Ovary (tissue), 10 donors: ENCODE measurements at places on chromosomes 6 and 20.

- no peaks in the 10 kb centered on the region for H3K4me1 ChIP-seq
- no peak for DNase-seq
- no peak overlapping the region for H3K4me3 ChIP-seq
- H3K36me3 ChIP-seq = no peaks in the 10 kb centered on the region
- no peaks in the 10 kb centered on the region for H3K27me3 ChIP-seq
- H3K27ac ChIP-seq = no peak overlapping the region
Observed at GRCh38 chr6:131082335-131082734, 19.3 kb upstream of the EPB41L2 start.

GRCh38 chr6:74875193-74875592 lies 330.7 kb downstream of the COL12A1 start:
- H3K4me3 ChIP-seq = no peak overlapping the region
- H3K4me1 ChIP-seq = peaks cover 11% of the 10 kb centered on the region

- H3K4me3 ChIP-seq = no peak overlapping the region
- H3K4me1 ChIP-seq = no peaks in the 10 kb centered on the region
- H3K36me3 ChIP-seq = no peaks in the 10 kb centered on the region
- no peak overlapping the region for H3K27ac ChIP-seq
Observed at GRCh38 chr6:150734235-150734634, 131.3 kb upstream of the MTHFD1L start.

GRCh38 chr6:73774311-73774774 lies 78.3 kb downstream of the CD109 start:
- no peak overlapping the region for H3K27ac ChIP-seq
- H3K36me3 ChIP-seq = no peaks in the 10 kb centered on the region
- no peak overlapping the region for H3K4me3 ChIP-seq
- no peaks in the 10 kb centered on the region for H3K27me3 ChIP-seq
- H3K4me1 ChIP-seq = no peaks in the 10 kb centered on the region

- peak overlapping the region; percentile 97 for H3K27ac ChIP-seq
- peaks cover 7% of the 10 kb centered on the region for H3K4me1 ChIP-seq
- H3K36me3 ChIP-seq = no peaks in the 10 kb centered on the region
- peak; percentile 77 for DNase-seq
Observed at GRCh38 chr6:7108196-7108963, 619 bp downstream of the RREB1 start.

- DNase-seq = no peak
- no peaks in the 10 kb centered on the region for H3K36me3 ChIP-seq
- no peaks in the 10 kb centered on the region for H3K27me3 ChIP-seq
- H3K4me3 ChIP-seq = no peak overlapping the region
- H3K4me1 ChIP-seq = no peaks in the 10 kb centered on the region
Observed at GRCh38 chr6:31710523-31711219, 4.0 kb downstream of the LY6G6F start.

GRCh38 chr20:57267158-57267821 lies 849 bp upstream of the BMP7 start:
- no peak overlapping the region for H3K4me3 ChIP-seq
- H3K27ac ChIP-seq = no peak overlapping the region
- no peaks in the 10 kb centered on the region for H3K36me3 ChIP-seq
- no peaks in the 10 kb centered on the region for H3K27me3 ChIP-seq

DNA sequence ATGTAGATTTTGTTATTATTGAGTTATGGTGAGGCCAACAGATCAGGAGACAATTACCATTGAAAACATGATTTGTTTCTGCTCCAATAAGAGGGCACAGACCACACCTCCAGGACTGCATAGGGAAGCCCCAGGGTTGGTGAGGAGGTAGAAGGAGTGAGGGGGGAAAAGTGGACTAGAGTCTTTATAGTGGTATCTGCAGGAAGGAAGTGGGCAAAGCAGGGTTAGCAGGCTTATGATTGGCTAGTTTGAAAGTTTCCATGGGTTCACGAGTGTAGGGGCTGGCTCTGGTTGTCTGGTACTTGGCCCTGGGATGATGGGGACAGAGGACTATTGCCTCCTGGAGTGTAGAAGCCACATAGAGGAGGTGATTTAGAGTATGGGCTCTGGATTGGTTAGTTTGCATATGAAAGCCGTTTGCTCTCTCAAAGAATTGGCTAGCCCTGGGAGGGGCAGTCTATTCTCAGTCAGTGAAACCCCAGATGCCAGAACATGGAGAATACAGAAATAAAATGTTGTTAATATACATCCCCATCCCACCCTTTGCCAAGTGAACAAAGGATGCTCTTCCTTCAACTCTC lies 156.6 kb downstream of the KLHL32 start:
- DNase-seq = no peak
- no peak overlapping the region for H3K27ac ChIP-seq
- no peak overlapping the region for H3K4me3 ChIP-seq
- H3K27me3 ChIP-seq = no peaks in the 10 kb centered on the region
- H3K36me3 ChIP-seq = no peaks in the 10 kb centered on the region
- H3K4me1 ChIP-seq = no peaks in the 10 kb centered on the region

GRCh38 chr20:11249683-11250082 lies 575.9 kb upstream of the JAG1 start:
- H3K36me3 ChIP-seq = no peaks in the 10 kb centered on the region
- H3K4me1 ChIP-seq = no peaks in the 10 kb centered on the region
- H3K4me3 ChIP-seq = no peak overlapping the region
